ENCODE measurements at places on chromosomes 7 and 10.

DNA sequence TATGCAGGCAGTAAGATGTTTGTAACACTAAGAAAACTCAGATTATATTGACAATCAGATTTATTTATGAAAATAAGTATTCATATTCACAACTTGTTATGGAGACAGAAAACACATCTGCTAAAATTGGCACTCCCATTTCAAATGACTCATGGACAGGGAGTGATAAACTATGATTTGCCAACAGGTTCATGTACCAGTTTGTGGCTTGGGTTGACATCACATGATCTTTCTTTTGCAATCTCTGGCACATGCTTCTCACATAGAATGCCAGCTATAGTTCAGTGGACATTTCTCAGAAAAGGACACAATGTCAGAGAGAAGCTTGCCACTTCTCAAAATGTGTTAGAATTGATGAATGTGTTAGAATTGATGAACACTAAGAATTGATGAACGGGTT lies 663.2 kb upstream of the ANKRD30A start:
- DNase-seq: no peak

DNA sequence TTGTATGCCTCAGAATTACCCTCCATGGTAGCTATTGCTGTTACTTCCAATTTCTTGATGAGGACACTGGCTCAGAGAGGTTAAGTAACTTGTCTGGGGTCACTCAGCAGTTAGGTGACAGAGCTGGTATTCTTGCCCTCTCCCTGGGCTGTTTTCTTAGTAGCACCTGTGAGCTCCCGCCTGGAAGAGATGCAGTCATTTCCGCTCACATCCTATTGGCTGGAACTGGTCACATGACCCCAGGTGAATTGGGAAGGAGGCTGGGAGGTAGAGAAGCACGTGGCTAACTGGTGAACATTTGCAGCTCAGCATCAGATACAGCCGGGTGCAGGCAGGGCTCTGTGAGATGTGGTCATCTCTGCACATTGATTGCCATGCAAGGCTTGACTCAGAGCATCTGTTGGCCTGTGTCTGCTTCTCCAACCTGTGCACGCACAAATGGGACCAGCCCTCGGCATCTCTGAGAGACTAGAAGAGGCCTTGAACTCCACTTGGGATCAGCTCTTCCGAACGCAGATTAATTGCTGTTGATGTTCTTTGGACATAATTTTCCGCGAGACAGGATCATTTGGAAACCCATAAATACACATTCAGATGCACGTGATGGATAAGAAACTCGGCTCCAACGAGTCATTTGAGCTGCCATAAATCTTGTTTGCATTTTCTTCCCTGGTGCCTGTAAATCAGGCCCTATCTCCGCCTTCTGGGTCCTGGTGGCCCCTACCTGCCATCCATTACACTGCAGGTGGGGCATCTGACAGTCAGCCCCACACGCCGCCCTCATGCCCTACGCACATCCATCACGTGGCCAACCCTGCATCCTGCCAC lies 42.8 kb downstream of the MYL10 start:
- no peak for DNase-seq

DNA sequence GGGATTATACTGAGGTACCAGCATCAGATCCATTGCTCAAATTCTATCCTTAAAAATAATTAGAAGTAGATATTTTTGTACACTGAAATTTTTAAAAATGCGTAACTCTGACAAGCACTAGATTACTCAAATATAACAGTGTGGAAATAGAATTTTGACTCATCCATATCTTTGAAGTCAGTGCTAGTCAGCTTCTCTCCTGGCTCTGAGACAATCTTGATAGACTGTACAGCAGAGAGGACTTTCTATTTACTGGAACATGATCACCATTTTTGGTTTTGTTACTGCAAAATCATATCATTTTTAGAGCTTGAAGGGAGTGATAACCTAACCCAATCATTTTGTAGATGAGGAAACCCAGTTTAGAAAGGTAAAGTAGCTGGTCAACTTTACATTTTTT lies 195.0 kb downstream of the MTERF1 start:
- DNase-seq: no peak

GRCh38 chr10:8921568-8921967 lies 867.1 kb downstream of the GATA3 start:
- no peak for DNase-seq

DNA sequence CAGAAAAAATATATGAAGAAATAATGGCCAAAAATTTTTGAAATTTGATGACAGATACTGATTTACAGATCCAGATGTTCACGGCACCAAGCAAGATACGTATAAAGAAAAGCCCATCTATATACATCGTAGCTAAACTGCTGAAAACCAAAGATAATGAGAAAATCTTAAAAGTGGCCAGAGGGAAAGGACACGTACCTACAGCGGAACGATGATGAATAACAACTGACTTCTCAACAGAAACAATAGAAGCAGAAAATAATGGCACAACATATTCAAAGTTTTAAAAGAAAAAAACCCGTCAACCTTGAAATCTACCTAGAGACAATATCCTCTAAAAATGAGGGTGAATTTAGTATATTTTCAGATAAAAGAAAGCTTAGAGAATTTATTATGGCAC lies 31.9 kb downstream of the IL2RA start:
- no peak for DNase-seq

- no peak for DNase-seq
Measured at GRCh38 chr7:112881-113280, 79.5 kb upstream of the FAM20C start.

- DNase-seq: no peak
Measured at GRCh38 chr10:13062803-13063202, 37.2 kb upstream of the OPTN start.

DNA sequence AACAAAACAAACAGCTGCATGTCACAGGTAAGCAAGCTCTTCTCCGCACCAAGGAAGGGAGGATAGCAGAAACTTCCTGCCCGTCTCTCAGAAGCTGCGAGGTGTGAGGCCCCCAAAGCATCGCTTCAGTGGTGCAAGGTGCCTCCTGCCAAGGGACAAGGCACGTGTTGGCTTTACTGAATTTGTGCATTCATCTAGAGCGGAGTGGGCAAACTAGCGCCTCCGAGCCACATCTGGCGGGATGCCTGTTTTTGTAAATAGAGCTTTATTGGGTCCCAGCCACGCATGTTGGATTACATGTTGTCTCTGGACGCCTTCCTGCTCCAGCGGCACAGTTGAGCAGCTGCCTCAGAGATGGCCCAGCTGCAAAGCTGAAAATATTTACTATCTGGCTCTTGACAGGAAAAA lies 27.7 kb downstream of the PHYH start:
- no peak for DNase-seq

Measured in activated T-helper 2 cell treated with anti-CD3 and anti-CD28 coated beads, Interferon-gamma antibody, Interleukin-2, Interleukin-4, amounts not matched to agents 10 μg/mL and 5 μg/mL and 100 μg/mL, durations not matched to agents 14 hours and 24 hours and 36 hours (primary cell).